Activated CD4-positive, CD25-positive, alpha-beta regulatory T cell treated with anti-CD3 and anti-CD28 coated beads, Interleukin-2, amount 50 U/mL, for 16 hours (primary cell): ENCODE measurements at places on chromosomes 12 and 14.

DNA sequence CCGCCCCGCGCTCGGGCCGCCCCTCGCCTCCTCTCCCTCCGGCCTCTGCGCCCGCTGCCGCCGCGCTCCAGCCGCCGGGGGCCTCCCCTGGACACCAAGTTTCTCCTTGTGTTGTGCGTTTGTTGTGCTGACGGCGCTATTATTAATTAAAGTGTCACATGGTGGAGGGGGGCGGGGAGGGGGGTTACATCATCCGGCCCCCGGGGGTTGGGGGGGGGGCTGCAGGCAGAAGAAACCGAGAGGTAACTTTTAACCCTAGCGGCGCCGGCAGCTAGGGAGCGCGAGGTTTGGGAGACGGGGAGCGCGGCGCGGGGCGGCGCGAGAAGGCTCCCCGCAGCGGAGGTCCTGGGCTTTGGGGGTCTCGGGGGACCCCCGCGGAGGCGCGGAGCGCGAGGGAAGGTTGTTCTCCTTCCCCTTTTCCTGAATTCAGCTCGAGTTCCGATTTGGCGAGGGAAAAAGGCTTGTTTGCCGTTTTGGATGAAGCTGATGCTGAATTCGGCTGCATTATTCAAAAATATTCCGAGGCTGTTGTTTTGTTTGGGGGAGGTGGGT, at the start of gene HRK:
HRK (minus strand) TSS at position 117 of the 552 bp plus-strand sequence. CDS start 134 bp downstream, outside the sequence.
- DNase-seq, result no peak

- no peak for DNase-seq
These were observed 6.3 kb downstream of the FBXL14 start for GRCh38 chr12:1587927-1588574.

- no peak for DNase-seq
These were observed 216.7 kb downstream of the MED13L start for GRCh38 chr12:116060764-116061163.

GRCh38 chr14:31414190-31414833, 6.0 kb downstream of the HEATR5A start:
- DNase-seq, result no peak

DNA sequence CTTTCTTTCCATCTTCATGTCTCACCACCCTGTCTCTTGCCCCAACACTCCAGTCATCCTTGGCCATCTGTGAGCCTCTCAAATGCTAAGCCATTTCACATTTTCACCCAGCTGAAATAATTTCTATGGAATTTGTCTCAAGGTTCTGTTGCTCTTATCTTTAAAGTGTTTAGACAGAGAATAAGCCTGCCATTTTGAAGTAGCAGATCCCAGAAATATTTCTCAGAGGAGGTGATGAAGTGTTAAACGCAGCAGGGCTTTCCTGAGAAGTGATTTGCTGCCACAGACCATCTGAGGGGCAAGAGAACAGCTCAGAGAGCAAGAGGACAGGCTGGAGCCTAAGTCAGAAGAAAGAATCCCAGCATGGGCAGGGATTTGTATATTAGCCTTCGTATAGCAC, 71.6 kb upstream of the CLMN start:
- DNase-seq, result no peak
